ENCODE measurements at places on chromosomes 3 and 15.

DNA sequence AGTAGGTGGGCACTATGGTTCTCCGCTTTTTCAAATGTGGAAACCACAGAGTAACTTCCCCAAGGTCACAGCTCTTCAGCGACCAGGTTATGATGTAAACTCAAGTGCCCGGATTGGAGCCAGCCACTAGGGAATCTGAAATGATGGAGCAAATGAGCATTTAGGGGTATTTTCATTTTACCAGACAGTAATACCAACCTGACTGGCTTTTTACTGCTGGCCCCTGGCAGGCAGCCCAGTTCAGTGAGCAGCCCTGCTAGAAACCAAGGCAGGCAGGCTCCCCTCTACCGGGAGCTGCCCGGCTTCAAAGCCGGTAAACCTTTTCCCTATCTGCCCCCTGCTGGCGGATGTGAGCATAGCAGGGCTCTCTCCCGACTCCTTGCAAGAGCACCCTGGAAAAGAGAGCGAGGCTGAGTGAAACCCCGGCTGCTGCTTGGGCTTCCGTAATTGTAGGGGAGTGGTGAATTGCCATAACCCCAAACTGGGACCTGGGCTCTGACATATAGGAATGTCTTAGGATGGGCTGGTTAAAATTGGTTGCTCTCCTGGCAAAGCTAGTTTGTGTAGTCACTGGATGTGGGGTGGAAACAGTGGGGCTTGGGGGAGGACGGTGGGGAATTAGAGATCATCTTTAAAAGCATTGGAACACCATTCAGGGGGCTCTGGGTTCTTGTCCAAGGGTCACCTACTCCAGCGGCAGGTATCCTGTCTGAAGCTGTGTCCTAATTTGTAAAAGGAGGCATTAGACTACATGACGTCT is 98.0 kb upstream of the TNFAIP8L3 start:
- peak; percentile 92 for DNase-seq

DNA sequence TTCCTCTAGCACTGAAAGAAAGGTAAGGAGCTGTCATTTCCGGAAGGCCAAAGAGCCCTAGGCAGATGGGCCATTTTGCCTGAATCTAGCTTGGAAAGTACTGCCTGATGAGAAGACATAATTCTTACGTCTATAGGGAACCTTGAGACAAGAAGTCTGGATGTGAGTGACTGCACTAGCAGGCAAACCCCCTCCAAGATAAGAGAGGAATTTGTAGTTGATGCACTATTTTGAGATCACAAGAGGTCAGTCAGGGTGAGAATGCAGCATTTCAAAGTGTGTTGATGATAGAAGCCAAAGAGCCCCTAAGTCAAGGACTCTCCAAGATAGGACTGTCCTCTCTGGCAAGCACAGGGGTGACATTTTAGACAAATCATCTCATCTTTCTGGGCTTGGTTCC is 99.2 kb downstream of the HES1 start:
- no peak for DNase-seq

DNA sequence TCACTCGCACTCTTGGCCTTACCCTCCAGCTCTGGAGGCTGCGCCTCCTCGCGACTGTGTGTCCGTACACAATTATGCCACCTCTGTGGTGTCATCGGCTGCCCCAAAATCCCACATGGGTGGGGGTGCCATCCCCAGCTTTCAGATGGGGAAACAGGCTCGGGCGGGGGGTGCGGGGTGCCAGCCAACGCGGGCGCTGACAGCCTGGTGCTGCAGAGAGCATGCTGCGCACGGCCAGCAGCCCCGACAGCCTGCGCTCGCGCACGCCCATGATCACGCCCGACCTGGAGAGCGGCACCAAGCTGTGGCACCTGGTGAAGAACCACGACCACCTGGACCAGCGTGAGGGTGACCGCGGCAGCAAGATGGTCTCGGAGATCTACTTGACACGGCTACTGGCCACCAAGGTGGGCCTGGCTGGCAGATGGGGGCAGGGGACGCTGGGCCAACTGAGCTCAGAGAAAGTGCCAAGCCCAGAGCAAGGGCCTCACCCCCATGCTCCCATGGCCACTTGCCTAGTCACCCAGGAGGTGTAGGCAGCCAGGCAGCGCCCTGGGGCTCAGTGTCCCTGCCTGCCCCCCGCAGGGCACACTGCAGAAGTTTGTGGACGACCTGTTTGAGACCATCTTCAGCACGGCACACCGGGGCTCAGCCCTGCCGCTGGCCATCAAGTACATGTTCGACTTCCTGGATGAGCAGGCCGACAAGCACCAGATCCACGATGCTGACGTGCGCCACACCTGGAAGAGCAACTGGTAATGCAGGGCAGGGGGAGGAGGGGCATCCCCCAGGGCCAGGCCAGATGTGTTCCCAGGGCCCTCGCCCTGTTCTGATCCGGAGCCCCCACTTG is 47.0 kb downstream of the PLXNA1 start:
- DNase-seq, result no peak

GRCh38 chr3:185823078-185824044 is 1.5 kb downstream of the IGF2BP2 start:
- DNase-seq, result peak; percentile 72

- DNase-seq, result no peak
These were observed 6.1 kb upstream of the ZNF609 start for GRCh38 chr15:64454282-64454681.

GRCh38 chr3:45109771-45110508 is 36.2 kb downstream of the CDCP1 start:
- DNase-seq, result no peak

- no peak for DNase-seq
These were observed 128.7 kb upstream of the TLE3 start for GRCh38 chr15:70226337-70226980.

DNA sequence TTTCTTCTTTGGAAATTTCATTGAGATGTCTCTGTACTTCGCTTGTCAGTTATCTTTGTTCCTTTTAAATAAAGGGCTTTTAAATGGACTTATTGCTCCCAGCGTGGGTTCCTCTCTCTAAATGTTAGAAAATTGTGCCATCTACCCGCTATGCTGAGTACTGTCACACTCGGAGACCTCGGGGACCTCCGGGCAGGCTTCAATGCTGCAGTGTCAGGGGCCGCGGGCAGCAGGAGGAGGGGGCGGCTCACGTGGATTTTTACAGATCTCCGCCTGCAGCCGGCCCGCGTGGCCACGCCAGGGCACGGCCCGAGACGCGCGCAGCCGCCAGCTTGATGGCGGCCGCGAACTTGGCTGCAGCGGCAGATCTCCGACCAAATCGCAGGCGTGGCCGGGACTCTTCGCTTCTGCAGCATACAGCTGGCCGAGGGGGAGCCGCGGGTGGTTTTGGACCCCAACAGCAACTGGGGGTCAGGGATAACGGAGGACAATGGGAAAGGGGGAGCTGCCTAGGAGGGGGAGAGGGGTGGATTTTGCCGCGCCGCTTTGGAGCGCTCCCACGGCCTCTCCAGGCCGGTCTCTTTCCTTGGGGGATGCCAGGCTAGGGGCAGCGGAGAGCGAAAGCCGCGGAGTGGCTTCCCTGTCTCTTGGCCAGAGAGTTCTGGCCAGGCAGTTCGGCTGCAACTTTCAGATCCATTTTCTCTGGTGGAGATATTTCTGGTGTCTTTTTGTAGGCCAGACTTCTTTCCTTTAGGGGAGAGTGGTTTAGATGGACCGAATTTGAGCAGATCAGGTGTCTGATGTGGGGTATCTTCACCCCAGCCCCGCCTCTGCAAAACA is 15.3 kb downstream of the NR2F2 start:
- DNase-seq, result no peak

DNA sequence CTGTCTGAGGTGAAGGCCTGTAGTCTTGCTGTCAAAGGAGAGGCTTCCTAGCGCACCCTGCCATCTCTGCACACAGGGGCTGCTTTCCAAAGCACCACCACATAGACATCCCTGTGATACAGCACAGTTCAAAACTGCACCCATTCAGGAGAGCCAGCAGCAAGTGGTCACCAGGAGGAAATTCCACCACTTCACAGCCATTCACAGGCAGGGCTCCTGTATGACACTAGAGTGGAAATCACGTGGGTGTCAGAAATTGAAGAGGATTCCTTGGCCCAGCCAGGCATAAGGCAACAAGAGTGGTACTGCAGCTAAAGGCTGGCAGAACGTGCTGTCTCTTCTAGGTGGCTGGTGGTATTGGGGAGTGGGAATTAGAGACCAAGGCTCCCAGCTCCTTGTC is 102.8 kb downstream of the RFTN1 start:
- DNase-seq, result no peak

- DNase-seq, result no peak
These were observed 84.6 kb downstream of the TMCO5A start for GRCh38 chr15:38019066-38019465.

DNA sequence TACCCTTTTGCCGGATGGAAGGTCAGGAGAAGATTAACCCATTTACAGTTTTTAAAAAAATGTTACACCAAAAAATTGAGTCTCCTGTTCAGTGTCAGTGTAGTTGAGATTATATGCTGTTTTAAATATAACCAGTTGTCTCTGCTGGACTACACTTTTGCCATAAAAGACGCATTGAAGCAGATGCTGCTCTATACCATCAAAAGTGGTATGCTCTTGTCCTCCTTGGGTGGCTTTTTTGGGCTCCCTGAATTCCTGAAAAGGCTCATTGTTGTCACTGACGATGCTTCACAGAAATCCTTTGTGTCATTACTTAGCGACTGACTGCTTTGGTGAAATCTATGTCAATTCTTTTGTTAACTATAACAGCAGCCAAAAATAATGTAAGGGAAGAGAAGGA is 133.9 kb upstream of the SKOR1 start:
- no peak for DNase-seq

DNA sequence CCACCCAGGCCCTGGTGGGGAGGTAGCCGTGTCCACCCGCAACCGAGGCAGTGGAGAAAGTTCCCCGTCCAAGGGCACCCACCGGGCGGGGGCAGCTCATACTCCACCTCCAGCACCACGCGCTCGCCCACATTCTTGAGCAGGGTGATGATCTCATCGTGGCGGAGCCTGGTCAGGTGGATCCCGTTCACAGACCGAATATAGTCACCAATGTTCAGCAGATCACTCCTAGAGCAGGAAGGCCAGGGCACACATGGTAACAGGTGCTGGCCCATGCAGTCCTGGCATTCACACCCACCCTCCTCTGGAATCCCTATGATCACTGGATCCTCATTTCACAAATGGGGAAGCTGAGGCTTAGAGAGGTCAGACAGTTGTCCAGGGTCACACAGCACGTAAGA is 15.8 kb downstream of the GRIP2 start:
- no peak for DNase-seq
